Smooth muscle cell of the umbilical artery (primary cell): ENCODE measurements at places on chromosomes 2 and 18. TPM values are rescaled to one million over a fixed set of nuclear protein-coding genes. Genes with fewer than 3 reads are reported as not detected.

MAP4K3 gene
- total RNA-seq: 50.2 and 180 TPM in 2 replicates

OR6B2 gene
- not detected in 2 replicates for total RNA-seq

ASXL2 gene
- 6.8 and 18.2 TPM in 2 replicates for total RNA-seq

LOXHD1 gene
- total RNA-seq: not detected in 2 replicates

SEPTIN10 gene
- 56.4 and 102 TPM in 2 replicates for total RNA-seq

SPC25 gene
- total RNA-seq: 0.30 and 3.6 TPM in 2 replicates

ARHGEF33 gene
- total RNA-seq: 0.14 and 1.2 TPM in 2 replicates

C2orf78 gene
- not detected in 2 replicates for total RNA-seq

KIAA2012 gene
- under 0.01 and 0.09 TPM in 2 replicates for total RNA-seq

CAVIN2 gene
- 1.8 and 6.2 TPM in 2 replicates for total RNA-seq

TSGA10 gene
- 3.3 and 13.1 TPM in 2 replicates for total RNA-seq

PTPRM gene
- total RNA-seq: 46.0 and 50.6 TPM in 2 replicates

ESPNL gene
- total RNA-seq: 1.5 and 1.9 TPM in 2 replicates

EVX2 gene
- not detected in 2 replicates for total RNA-seq

TMEM178A gene
- total RNA-seq: 0.30 and 0.92 TPM in 2 replicates

INPP5D gene
- 0.59 and 2.4 TPM in 2 replicates for total RNA-seq

ROCK2 gene
- 30.0 and 51.2 TPM in 2 replicates for total RNA-seq

RAB11FIP5 gene
- 30.9 and 58.9 TPM in 2 replicates for total RNA-seq

ELP2 gene
- 107 and 116 TPM in 2 replicates for total RNA-seq

CD8B2 gene
- not detected in 2 replicates for total RNA-seq

MAPK4 gene
- total RNA-seq: not detected in 2 replicates

ASB18 gene
- not detected in 2 replicates for total RNA-seq

RUFY4 gene
- total RNA-seq: not detected in 2 replicates

SCN3A gene
- total RNA-seq: 0.05 and 0.89 TPM in 2 replicates

CNGA3 gene
- total RNA-seq: 0.05 TPM in 1 of 2 replicates, not detected in the other

PDE1A gene
- 0.32 and 0.89 TPM in 2 replicates for total RNA-seq

APCDD1 gene
- total RNA-seq: not detected in 2 replicates

MOGAT1 gene
- total RNA-seq: not detected in 2 replicates

AMER3 gene
- not detected in 2 replicates for total RNA-seq

IL36G gene
- not detected in 2 replicates for total RNA-seq

HOXD1 gene
- not detected in 2 replicates for total RNA-seq

CHRNG gene
- total RNA-seq: not detected in 2 replicates

INHBB gene
- total RNA-seq: not detected in 2 replicates

SPATA3 gene
- not detected in 2 replicates for total RNA-seq

UGT1A6 gene
- not detected in 2 replicates for total RNA-seq

MARCO gene
- total RNA-seq: not detected in 2 replicates

UPP2 gene
- not detected in 2 replicates for total RNA-seq

STPG4 gene
- 0.32 and 0.89 TPM in 2 replicates for total RNA-seq

LRP2 gene
- not detected in 2 replicates for total RNA-seq

BCL11A gene
- total RNA-seq: 5.9 and 10.0 TPM in 2 replicates

BZW1 gene
- 359 and 573 TPM in 2 replicates for total RNA-seq

EPC2 gene
- 17.5 and 19.6 TPM in 2 replicates for total RNA-seq

IL1F10 gene
- not detected in 2 replicates for total RNA-seq

ITPRIPL1 gene
- 0.30 and 1.5 TPM in 2 replicates for total RNA-seq

KLHL14 gene
- total RNA-seq: not detected in 2 replicates

TEX44 gene
- not detected in 2 replicates for total RNA-seq
